DND-41 (cell line): ENCODE measurements at places on chromosomes 1 and 21.

- DNase-seq = no peak
Measured at GRCh38 chr1:170265234-170265633, 119.5 kb downstream of the NTMT2 start.

GRCh38 chr1:206021008-206021625 lies 2.6 kb downstream of the CTSE start:
- no peak for DNase-seq

- no peak for DNase-seq
Measured at GRCh38 chr21:19322360-19322759, 918.8 kb upstream of the TMPRSS15 start.

DNA sequence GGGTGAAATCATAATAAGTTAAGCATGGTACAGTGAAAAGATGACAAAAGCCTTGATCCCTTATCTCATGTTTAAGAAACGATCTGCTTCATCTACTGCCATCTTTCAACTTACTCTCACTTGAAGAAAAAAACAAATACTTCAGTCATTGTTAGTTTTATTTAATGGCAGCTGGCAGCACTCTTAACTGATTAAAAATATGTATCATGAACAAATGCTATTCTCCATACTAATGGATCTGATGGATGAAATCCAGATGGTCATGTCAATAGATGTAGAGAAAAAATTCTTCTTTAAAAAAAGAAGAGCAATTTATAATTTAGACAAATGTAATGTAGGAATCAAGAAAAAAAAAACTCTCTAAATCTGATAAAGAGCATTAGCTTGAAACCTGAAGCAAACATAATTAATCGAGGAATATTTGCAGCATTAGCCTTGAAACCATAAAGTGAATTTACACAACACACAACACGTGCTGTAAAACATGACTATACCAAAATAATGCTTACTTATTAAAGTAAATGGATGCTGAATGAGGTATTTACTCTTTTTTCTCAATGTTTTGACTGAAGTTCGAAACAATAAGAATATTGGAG lies 579.0 kb upstream of the ADAMTS5 start:
- no peak for DNase-seq

DNA sequence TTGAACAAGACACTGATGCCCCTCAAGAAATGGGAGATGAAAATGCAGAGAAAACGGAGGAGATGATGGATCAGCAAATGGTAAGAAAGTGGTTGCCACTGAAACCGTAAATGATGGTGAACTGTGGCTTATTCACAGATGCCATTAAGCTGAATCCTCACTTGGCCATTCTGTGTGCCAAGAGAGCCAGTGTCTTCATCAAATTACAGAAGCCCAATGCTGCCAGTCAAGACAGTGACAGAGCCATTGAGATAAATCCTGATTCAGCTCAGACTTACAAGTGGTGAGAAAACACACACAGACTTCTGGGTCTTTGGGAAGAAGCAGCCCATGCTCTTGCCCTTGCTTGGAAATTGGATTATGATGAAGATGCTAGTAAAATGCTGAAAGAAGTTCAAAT lies 52.5 kb downstream of the NBPF6 start:
- no peak for DNase-seq

GRCh38 chr1:87269921-87270320 lies 58.8 kb upstream of the LMO4 start:
- no peak for DNase-seq

DNA sequence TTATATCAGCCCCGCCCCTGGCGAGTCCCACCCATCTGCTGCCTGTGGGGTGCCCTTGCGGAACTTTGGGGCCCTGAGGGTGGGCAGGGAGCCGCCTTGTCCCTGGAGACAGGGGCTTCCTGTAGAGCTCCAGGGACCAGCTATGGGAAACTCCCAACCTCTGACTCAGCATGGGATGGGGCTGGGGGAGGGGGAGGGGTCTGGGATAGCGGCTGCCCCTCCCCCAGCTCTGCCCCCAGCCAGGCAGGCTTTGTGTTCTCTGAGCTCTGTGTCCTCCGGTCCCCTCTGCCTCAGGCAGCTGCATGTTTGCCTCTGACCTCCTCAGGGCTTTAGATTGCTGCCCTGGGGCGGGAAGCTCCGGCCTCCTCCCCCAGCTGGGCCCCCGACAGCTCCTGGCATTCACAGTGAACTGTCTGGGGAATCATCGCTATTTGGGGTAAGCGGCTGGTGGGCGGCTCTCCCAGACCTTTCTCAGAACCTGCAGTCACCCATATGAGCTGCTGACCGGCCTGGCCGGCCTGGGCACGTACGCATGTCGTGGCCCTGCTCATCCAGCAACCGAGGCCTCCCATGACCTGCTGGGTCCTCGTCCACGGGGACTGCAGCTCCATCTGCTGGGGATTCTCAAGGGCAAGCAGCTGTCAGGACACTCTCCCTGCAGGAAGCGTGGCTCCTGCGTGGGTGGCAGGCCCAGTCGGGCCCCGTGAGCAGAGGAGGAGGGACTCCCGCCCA lies 17.1 kb downstream of the ARHGEF16 start:
- DNase-seq = no peak
